ENCODE measurements at places on chromosomes 5 and 9.

GRCh38 chr9:100211476-100211875 lies 112.4 kb downstream of the INVS start:
- no peak for DNase-seq

- no peak for DNase-seq
These were observed 442.4 kb upstream of the ZNF462 start for GRCh38 chr9:106420511-106420944.

GRCh38 chr5:42791151-42791550 lies 20.5 kb downstream of the SELENOP start:
- DNase-seq: no peak

DNA sequence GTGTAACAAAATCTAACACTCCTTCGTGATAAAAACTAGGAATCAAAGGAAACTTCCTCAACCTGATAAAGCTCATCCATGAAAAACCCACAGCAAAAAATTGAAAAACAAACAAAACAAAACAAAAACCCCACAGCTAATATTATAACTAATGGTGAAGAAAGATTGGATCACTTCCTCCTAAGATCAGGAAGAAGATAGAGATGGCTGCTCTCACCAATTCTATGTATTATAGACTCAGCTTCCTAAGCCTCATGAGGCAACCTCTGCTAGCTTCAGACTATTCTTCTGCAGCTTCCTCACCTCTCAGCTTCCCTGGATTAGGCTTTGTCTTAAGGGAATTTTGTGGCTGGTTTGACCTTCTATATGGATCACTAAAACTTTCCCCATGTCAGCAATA lies 40.1 kb downstream of the PHAX start:
- no peak for DNase-seq

- DNase-seq: peak; percentile 2
These were observed 337 bp upstream of the DMAC1 start for GRCh38 chr9:7799944-7800285.

DNA sequence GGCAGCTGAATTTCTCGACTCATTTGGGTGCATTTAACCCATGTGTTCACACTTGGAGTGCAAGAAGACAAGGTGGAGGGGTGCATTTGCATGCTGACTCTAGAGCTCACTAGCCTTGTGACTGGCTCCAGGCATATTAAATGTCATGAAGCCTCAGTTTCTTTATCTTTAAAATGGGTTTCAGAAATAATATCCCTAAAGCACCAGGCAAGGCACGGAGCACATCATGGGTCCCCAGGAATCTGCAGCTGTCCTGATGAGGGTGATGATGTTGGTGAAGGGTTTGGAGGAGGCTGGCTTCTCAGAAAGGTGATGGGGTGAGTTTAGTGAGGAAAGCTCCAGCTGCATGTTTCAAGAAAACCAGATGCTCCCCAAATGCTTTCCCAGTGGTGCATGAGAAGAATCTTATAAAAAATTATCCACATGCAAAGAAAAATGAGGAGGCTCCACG lies 14.8 kb downstream of the STC2 start:
- DNase-seq: no peak

DNA sequence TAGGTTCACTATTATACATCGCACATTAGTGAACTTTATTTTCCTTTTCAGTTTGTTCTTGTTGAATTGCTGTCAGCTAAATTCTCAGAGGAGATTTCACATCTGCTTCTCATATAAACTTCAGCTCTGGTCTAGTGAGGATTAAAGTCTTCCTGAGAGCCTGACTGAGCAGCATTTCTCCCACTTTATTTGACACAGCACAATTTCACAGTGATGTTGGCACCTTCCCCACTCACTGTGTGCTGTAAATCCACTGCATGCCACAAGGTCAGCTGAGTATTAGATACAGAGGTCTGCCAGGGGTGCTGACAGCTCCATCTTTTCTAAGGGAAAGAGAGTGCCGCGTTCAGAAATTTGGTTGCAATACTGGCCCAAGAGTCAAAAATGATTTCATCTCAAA lies 567.4 kb downstream of the PRR16 start:
- peak; percentile 43 for DNase-seq

DNA sequence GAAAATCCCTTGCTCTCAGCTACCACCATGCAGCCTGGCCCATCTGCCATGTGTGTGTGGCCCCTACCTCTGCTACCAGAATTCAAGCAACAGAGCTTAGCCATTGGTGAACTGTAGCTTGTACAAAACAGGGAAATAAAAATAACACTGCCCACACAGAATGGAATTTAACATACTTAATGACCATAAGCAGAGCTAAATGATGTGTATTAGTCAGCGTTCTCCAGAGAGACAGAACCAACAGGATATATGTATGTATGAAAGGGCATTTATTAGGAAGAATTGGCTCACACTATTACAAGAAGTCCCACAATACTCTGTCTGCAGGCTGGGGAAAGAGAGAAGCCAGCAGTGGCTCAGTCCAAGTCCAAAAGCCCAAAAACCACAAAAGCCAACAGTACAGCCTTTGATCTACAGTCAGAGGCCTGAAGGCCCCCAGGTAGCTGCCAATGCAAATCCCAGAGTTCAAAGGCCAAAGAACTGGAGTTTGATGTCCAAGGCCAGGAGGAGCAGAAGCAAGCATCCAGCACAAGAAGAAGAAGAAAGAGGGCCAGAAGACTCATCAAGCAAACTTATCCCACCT lies 318.8 kb downstream of the DNAH5 start:
- peak; percentile 3 for DNase-seq

DNA sequence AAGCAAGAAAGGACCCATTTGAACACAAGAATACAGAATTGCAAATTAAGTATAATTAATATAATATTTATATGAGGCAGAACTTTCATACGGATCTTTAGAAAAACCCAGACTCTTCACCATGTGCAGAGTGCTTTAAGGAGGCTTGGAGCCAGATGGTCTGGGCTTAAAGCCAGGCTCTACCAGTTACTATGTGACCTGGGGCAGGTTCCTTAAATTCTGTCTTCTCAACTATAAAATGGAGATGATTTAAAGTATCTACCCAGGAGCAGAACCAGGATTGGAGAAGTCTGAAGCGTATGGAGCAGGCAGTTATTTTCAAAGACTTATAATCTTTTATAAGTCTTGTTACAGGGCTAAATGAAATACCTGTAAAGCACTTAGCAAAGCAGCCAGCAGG lies 202.1 kb downstream of the TSSK1B start:
- no peak for DNase-seq

- no peak for DNase-seq
These were observed 444.6 kb upstream of the MEF2C start for GRCh38 chr5:89327608-89328007.

- DNase-seq: no peak
These were observed 126.7 kb upstream of the SLCO6A1 start for GRCh38 chr5:102625468-102625867.

GRCh38 chr5:174567506-174568141 lies 156.8 kb upstream of the MSX2 start:
- DNase-seq: no peak

- no peak for DNase-seq
These were observed 279.5 kb upstream of the PIK3R1 start for GRCh38 chr5:67935908-67936566.

DNA sequence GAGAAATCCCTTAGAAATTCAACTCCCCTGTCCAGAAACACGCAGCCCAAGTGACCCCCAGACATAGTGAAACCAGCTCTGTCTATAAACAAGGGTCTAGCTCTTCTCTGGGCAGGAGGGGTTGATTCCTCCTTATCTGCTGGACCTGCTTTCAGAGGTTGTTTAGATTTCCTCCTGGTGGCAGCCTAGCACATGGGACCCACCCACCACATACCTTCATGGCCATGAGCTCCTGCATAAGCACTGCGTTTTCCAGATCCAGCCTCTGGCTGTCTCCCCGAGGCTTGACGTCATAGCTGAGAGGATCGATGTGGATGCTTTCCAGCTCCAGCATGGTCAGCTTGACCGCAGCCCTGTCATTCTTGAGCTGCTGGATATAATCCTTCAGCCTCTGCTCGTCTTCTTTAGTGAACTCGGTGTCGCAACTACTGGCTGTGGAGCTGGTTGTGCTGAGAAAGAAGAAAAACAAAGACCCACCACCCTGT lies 77.0 kb downstream of the DCP2 start:
- DNase-seq: peak; percentile 76

DNA sequence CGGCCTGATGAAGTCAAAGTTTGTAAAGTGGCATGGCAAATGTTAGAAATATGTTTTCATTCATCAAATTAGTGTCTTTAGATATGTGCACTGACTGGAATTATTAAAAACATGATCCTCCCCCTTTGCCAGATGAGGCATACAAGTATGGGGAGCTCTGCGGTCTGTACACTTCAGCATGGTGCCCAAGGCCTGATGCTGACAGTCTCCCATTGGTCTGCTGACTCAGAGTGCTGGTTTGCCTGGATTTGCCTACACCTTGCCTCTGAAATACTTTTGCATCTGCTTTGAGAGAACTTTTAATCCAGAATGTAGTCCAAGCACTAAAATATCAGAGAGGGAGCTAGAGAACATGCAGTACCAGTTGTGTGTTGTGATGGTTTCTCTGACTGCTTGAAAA lies 354.3 kb upstream of the ACTBL2 start:
- no peak for DNase-seq

DNA sequence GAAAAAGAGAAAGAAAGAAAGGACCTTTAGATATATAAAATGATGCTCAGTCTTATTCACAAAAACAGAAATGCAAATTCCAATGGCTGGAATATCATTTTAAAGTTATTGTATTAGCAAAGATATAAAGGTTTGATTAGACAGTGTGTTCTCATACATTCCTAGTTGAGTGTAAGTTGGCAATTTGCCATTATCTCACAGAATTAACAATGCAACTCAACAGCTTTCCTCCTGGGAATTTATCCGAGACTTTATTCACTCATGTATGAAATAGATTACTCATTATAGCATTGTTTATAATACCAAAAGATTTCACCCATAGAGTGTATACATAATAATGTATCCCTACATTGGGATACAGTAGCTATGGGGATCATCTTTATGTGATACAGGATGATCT lies 27.1 kb upstream of the MLLT3 start:
- DNase-seq: no peak

DNA sequence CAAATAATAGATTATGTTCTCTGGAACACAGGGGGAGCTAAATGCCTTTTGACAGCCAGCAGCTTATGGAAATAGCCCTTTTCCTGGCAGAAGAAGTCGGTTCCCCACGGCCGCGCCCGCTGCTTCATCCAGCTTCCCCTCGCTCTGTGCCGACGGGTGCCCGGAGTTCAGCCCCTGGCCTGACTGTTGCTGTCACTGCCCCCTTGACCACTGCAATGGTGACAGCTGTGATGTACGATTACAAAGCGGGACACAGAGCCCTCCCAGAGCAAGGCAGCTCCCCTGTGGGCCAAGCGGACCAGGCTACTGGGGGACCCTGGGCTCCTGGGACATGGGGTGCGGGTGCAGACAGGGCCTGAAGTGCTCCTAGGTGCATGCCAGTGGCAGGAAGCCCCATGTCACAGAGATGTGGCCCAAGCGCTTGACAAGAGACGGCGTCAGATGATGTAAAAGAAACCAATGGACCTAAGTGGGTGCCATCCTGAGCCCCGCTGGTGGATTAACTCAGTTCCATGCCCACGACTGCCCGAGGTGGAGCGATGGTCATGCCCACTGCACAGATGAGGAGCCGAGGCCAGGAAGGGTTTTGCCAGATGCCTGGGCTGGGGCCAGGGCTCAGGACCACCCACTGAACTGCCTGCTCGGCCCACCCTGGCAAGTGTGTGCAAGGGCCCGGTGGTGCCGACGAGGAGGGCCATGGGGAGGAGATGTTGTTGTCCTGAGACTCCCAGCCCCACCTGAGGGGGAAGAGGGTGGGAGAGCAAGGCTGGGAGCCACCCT lies 13.2 kb upstream of the CLPTM1L start:
- no peak for DNase-seq

GRCh38 chr5:166860426-166860825 lies 1431.0 kb upstream of the WWC1 start:
- DNase-seq: no peak

DNA sequence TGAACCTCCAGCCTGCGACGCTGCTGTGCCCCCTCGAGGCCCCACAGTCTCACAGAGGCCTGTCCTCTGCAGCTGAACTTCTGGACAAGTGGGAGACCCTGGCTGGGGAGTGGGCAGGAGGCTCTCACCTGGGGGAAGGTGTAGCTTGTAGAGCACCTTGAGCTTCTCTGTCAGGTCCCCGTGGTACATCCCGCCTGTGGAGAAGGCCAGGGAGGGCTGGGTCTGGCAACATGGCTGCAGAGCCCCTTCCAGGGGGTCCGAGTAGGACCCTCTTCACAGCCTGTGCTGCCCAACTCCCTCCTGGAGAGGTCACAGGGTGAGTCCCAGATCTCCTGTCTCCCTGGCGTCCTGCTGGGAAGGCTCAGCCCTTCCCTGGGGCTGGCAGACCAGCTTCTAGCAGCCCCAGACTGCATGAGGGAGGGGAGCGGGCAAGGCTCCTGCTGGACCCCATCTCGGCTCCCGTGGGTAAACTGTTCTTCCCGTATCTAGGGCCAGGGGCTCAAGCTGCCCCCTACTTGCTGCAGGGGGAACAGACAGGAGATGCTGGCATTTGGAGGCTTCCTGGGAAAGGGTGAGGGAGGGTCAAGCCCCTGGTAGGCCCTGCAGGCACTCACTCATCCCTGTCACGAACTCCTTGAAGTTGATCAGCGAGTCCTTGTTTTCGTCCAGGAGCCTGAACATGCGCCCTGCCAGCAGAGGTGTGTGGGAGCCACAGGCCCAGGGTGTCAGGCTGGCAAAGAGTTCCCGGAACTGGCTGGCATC lies 11.2 kb upstream of the MRNIP start:
- no peak for DNase-seq

- peak; percentile 51 for DNase-seq
These were observed 69.3 kb downstream of the HSD17B3 start for GRCh38 chr9:96232539-96233241.

GRCh38 chr5:72511366-72511765 lies 4.2 kb upstream of the ZNF366 start:
- no peak for DNase-seq

- DNase-seq: no peak
These were observed 140.3 kb downstream of the RASEF start for GRCh38 chr9:82922686-82923085.

- no peak for DNase-seq
These were observed at the start of gene PCDHGA1 for GRCh38 chr5:141330299-141331080. PCDHGA1 (plus strand) TSS chr5:141330514.

DNA sequence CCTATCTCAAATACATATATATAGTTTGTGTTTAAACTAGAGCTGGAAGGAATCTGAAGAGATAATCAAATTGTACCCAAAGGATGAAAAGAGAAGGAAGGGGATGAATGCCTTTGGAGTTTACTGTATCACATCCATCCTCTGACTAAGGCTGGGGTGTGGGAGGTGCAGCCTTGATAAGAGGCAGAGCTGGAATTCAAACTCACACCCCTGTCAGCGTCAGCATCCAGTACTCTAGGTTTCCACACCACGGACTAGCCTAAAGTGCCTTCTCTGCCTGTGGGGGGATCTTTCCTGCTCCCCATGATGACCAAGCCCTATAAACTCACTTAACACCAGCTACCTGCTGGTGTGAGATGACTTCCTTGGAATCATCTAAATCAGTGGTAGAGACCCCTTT lies 48.1 kb downstream of the EPB41L4B start:
- no peak for DNase-seq
